ENCODE measurements at places on chromosomes 2 and 18.
A peak's percentile ranks its signal among the peaks of the same experiment; 100 is the strongest.

GRCh38 chr2:237664151-237664550 is 36.8 kb downstream of the LRRFIP1 start:
- DNase-seq: no peak

GRCh38 chr18:2394684-2395083 is 176.6 kb downstream of the METTL4 start:
- no peak for DNase-seq

DNA sequence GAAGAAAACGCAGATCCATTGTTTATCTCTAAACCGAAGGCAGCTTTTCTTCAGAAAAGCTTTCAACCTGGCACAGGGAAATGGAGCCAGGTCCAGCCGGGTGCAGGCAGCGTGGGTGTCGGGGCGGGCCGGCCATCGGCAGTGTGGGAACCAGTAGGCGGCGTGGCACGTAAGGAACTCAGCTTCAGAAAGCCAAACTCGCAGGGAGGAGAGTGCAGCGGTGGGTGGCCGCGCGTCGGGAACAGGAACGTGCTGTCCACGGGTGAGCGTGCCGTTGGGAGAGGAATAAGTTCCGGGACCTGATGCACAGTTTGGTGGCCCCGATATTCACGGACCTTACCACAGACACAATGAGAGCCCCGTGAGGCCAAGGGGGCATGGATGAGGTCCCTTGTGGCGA is 270.4 kb downstream of the TWIST2 start:
- DNase-seq: no peak

DNA sequence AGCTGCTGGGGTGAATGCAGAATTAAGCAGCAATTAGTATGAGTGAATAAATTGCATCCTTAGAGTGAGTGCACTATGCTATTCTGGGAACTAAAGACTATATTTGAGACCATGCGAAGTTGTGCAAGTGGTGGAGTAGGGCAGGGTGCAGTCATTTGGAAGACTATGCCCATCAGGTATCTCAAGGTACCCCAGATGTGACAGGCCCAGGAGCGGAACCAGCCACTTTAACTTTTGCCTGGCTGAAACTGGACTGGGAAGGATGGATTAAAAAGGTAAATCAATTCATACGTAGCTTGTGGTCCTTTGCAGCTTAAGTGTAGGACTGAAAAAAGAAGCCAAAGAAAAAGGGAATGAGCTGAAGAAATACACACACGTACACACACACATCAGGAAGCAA is 1.7 kb downstream of the KYNU start:
- DNase-seq: no peak

GRCh38 chr2:225041851-225042799 is at the start of gene DOCK10:
Gene DOCK10 (minus strand): TSS chr2:225042468. CDS start chr2:225042374, 94 bp downstream.
- DNase-seq: no peak

DNA sequence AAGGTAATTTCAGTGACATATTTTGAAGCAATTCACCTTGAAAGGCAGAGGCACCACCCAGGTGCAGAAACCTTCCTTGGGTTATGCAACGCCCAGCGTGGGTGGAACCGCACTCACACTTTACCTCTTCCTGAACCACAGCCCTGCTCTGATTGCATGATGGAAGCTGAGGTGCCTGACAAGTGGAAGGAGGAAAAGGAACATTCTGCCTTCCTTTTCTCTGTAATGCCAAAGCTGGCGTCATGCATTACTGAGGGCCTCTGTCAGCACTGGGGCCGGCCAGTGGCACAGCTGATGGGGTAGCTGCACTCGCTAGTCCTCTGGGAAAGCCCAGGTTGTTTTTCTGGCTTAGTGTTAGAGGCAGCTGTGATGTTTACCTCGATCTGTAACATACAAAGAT is 266.5 kb downstream of the NEDD4L start:
- DNase-seq: no peak

- no peak for DNase-seq
These were observed 79.6 kb upstream of the RAB12 start for GRCh38 chr18:8529609-8530008.

GRCh38 chr2:241354668-241355658 is 1.1 kb upstream of the FARP2 start:
- DNase-seq: peak; percentile 56

- no peak for DNase-seq
These were observed 634 bp upstream of the DIS3L2 start for GRCh38 chr2:231960810-231961348.

- no peak for DNase-seq
These were observed 43.4 kb downstream of the KANSL3 start for GRCh38 chr2:96594691-96595152.

GRCh38 chr2:65073879-65074565 is 17.8 kb downstream of the CEP68 start:
- no peak for DNase-seq

- no peak for DNase-seq
These were observed 103.6 kb upstream of the WDR75 start for GRCh38 chr2:189337656-189338055.

- no peak for DNase-seq
These were observed 264.3 kb downstream of the TXNL1 start for GRCh38 chr18:56374007-56374655.

DNA sequence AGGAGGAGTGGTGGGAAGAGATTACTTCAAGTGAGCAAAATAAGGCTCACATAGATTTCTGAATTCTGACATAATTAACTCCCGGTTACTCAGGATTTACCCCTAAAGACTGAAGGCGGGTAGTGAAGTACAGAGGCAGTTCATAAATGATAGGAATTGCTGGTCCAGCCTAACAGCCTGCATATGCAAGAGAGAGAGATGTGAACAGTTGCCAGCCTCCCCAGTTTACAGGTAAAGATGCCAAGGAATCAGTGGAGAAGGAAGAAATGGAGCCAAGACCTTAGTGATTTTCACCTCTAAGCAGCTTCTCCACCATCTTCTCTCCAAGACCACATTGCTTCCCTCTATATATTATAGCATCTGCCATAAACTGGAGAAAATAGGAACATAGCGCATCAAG is 91.8 kb upstream of the THUMPD2 start:
- no peak for DNase-seq

- DNase-seq: peak; percentile 15
These were observed 404.1 kb upstream of the ACVR2A start for GRCh38 chr2:147440734-147441133.

DNA sequence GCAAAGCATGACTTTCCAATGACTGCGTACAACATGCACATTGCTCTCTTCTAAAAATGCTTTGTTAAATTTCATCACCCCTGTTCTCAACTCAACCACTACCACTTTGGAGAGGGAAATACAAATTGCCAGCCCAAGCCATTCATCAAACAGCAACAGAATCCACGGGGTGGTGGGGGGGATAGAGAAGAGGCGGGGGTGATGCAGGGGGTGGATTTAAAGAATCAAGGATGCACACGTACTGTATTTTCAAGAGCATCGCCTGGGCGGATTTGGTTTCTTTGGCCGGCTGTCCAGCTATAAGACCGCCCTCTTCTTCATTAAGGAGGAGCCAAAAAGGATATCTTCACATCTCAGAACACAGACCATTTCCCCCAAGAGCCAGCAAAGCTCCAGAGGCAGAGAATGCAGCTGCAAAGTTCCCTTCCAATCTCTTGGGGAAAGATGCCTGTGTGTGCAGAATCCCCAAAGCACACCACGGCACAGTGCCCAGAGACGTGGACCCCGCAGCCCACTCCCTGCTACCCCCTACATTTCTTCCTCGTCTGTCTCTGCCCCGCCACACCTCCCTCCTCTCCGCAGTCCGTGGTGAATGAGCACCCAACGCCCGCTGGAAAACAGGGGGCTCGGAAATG is 977 bp downstream of the SLC8A1 start:
- peak; percentile 15 for DNase-seq

DNA sequence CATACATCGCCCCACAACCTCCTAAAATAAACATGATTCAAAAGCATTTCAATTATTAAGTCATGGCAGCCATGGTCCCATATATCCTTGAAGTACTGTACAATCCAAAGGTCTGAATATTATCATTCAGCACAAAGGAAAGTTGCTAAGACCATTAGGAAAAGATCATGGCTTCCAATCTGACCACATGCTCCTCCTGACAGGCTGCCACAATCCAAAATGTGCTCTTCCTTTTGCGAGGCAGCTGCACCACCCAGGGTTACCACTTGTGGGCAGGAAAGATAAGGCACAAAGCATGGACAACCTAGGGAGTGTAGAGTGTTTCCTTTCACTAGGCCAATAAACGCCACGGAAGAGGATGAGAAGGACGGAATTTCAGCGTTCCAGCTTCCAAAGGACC is 5.4 kb downstream of the BOLA3 start:
- DNase-seq: no peak

GRCh38 chr2:70087702-70088597 is 673 bp downstream of the PCBP1 start:
- DNase-seq: peak; percentile 62

DNA sequence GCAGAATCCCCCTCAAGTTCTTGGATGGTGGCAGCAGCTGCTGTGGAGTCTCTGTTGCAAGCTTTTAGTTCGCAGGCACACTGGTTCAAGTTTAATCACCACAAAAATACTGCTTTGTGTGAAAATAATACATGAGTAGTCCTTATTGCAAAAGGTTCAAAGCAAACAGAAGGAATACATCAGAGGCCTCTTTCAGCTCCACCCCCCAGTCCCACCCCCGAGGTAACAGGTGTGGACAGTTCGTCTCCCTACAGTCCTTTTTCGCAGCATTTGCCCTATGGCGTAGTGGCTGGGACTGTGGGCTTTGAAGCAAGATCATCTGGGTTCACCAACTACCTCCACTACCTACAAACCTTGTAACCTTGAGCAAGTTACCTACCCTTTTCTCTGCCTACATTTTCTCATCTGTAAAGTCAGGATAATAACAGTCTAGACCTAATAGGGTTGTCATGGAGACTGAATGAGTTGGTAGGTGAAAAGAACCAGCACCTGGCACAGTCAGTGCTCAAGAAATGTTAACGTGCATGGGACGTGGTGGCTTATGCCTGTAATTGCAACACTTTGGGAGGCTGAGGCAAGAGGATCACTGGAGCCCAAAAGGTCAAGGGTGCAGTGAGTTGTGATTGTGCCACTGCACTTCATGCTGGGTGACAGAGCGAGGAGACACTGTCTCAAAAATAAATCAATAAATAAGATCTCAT is 61.7 kb downstream of the TCF7L1 start:
- DNase-seq: peak; percentile 39

DNA sequence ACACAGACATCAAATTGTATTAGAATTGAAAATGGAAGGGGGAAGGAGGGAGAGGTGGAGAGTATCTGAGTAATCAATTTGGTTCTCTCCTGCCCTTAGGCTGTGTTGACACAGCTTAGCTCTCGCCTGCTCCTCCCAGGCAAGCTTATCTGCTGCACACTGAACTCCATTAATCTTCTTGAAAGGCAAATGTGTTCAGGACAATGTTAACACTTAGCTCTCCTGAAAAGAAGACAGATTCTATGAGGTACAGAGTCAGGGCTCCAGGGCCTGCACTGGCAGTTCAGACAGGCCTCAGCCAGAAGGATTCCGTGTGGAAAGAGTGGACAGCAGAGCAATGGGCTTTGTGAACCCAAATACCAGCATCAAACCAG is 430.0 kb upstream of the TNP1 start:
- peak; percentile 72 for DNase-seq

DNA sequence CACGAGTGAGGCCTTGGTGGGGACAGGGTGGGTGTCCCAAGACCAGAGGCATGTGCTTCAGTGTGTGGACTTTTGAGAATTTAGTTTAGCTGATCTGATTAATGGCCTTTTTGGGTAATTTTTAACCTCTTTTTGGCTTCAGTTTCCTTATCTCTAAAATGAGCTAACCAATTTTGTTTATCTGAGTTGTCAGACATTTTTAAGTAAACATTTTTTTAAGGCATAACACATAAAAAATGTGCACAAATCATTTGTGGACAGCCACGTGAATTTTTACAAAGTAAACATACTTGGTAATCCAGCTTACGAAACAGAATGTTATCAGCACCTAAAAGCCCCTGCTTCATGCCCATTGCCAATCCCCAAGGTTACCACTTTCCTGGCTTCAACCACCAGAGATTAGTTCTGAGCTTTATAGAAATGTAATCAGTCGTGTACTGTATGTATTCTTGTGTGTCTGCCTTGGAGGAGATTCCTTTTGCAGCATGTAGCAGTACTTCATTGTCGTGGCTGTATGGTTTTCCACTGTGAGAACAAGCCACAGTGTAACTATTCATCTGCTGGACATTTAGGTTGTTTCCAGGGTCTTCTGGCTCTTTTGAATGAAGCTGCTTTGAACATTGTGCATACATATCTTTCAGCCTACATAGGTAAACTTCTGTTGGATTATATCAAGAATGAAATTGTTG is 8.4 kb upstream of the INO80C start:
- DNase-seq: no peak

DNA sequence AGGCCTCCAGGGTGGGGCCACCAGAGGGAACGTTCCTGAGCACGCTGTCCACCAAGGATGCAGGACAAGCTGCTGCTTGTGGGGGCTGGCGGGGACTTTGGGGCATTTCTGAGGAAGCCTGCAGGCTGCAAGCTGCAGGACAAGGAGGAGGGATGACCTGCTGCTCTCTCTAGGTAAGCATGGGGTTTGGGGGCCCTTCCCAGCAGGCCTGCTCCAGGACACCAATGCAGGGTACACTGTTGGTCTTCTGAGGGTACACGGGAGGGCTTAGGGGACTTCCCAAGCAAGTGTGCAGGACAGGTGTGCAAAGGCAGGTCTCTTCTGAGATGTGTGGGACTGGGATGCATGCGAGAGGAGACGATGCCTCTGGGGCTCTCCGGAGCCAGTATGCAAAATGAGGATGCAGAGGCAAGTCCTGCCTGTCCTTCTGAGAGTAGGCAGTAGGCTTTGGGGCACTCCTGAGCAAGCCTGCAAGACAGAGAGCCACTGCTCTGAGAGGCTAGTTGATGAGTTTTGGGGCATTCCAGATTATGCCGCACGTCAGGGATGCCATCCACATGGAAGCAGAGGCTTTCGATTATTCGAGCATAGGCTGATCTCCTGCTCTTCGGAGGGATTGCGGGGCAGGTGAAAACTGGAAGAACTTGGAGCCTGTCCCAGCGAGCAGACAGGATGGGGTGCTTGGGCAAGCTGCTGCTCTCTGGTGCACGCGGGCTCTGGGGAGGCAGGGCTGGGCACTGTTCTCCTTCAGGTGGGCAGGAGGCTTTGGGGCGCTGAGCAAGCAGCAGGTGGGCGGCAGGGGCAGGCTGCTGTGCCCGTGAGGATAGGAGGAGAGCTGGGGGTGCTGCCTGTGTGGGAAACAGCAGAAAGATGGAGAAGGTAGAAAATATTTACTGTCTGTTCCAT is 44.6 kb downstream of the CNGA3 start:
- no peak for DNase-seq

- no peak for DNase-seq
These were observed 256.2 kb downstream of the DLGAP1 start for GRCh38 chr18:4198956-4199355.

DNA sequence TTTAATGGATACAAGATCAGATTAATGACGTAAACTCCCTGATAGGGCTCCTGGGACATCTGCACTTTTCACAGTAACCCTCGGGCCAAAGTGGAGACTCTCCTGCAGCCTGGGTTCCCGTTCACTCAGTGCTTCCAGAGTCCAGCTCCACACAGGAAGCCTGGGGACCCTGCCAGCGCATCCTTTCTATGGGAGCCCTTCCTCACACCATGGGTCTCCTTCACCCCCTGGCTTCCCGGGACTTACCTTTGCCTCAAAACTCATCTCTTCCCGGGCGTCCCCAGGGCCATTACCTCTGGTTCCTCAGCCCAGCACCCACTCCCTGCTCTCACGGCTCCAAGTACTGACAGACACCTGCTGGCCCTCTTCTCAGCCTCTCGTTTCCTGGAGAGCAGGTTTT is 40.7 kb upstream of the KLF11 start:
- no peak for DNase-seq
